ENCODE measurements at places on chromosomes 16 and 17.

- DNase-seq: no peak
These were observed 12.0 kb upstream of the IGFBP4 start for GRCh38 chr17:40431231-40431602.

GRCh38 chr16:46859719-46860152 lies 24.4 kb upstream of the GPT2 start:
- peak; percentile 73 for DNase-seq

DNA sequence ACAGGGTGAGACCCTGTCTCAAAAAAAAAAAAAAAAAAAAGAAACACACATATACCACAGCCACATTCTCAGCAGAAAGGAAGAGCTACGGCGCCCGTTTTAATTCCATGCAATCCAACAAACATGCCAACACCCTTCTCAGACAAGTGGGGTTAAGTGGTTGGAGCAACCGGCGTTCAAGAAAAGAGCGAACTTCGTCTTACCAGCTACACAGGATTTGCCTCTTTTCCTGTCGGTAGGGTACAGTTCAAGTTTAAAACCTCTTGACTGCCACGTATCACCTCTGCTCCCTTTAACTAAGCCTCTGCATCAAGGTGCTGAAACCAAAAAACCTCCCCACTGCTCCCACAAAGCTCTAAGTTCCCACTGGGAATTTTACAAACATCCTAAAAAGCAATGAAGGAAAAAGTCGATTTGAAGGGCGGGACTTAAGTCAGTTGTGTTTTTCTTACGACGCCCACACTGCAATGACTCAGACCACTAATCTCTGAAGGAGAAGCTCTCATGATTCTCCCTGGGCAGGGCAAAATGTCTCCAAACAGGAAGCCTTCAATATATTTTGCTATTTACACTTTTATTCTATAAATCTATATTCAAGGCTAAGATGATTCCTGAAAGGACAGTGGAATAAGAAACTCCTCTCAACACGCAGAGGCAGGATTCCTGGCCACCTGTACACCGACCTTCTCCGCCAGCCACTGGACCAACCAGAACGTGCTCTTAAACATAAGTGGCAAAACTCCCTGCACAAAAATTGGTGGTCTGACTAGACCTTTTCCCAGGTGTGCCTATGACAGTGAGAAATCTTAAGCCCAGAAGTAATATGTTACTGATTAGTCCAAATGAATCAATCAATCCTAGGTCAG lies 18.8 kb downstream of the SRP68 start:
- DNase-seq: peak; percentile 23

DNA sequence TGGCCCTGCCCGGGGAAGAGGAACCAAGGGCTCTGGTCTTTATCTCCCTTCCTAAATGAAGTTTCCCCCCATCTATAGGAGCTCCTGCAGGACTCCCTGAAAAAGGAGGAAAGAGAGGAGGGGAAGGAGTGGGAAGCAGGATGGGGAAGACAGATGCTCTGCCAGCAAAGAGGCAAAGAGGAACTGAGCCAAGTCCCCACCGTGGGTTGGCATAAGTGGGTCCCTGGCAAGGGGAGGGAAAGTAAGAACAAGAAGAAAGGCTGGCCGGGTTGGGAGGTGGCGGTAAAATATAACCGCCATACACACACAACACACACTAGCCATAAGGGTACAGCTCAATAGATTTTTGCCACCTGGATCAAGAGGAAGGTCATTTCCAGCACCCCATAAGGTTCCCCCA lies 6.1 kb upstream of the EIF1 start:
- no peak for DNase-seq

GRCh38 chr16:79795556-79795955 lies 195.0 kb upstream of the MAF start:
- no peak for DNase-seq

DNA sequence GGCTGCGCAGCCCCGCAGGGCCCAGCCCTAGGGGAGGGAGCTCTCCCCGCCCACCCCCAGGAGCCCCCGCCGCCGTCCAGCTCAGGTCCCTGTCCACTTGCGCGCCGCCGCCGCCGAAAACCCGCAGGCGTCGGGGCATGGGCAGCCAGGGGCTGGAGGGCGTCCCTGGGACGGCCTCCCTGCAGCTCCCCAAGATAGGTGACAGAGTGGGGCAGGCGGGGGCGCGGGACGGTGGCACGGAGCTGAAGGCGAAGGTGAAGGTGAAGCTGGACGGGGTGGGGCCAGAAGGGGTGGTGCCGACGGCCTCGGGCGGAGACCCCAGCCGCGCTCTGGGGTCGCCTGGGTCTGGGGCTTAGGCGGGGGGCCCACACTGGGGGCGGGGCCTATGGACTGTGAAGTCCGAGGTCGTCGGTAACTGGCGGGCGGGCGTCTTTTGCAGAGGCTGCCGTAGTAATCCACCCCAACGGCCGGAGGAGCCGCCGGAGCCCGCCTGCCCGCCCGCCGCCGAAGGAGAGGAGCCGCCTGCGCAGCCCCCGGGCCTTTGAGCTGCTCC lies 27.2 kb downstream of the SREBF1 start:
- DNase-seq: no peak
